ENCODE measurements at places on chromosomes 12 and 14.

DNA sequence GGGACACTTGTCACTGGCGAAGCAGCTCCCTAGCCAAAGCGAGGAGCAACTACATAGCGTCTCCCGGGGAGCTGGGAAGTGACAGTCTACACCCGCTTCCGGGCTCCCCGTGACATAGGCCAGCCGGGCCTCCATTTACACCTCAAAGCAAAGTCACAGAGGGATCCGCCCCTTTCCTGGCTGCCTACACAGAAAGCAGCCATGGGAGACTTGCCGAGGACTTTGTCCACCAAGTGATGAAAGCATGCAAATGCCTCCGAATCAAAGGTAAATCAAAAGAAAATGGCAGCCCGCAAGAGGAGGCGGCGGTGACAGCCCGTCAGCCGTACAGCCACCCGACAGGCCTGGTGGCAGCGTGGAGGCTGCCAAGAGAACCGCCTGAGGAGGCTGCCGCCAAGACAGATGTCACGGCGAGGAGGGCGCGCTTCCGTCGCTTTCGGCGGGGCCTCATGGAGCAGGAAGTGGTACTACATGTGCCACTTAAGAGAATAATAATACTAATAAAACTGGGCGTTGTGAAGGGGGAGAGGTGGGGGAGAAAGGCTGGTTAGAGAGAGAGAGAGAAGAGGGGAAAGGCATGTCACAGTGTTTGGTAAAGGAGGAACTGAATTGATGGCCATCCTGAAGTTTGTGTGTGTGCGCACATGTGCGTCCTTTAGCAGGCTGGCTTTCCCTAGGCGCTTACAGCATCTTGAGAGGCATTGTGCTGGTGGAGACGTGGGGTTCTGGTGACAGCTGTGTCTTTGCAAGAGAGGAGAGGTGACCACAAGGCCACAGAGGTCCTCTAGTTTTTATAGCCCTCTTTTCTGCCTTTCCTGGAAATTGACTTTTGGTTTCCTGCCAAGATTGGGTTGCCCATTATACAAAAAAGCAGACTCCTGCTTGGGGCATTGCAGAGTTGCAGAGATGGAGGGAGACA lies 661.7 kb downstream of the VRK1 start:
- peak; percentile 40 for DNase-seq

DNA sequence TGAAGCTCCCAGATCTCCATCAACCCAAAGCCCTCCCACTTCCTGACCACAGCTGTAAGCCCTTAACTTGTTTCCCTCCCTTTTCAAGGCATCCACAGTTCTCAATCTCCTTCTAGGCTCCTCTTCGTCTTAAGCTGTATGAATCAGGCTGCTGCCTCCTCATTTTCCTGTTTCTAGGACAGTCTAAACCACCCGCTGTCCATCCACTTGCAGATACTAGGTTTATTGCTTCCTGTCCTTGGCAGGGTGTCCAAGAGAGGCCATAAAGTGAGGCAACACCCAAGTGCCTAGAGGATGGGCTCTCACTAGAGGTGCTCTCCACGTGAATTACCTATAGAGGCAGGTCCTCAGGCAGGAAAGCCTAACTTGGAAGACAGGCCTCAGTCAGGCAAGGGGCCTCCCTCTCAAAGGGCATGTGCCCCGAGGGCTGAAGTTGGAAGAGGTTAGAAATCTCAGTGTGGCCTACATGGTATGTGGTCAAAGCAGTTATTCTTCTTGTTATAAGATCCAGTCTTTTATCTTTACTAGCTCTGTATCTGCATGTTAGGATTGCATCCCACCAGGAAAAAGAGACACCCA lies 8.8 kb upstream of the TMEM106C start:
- DNase-seq, result no peak

DNA sequence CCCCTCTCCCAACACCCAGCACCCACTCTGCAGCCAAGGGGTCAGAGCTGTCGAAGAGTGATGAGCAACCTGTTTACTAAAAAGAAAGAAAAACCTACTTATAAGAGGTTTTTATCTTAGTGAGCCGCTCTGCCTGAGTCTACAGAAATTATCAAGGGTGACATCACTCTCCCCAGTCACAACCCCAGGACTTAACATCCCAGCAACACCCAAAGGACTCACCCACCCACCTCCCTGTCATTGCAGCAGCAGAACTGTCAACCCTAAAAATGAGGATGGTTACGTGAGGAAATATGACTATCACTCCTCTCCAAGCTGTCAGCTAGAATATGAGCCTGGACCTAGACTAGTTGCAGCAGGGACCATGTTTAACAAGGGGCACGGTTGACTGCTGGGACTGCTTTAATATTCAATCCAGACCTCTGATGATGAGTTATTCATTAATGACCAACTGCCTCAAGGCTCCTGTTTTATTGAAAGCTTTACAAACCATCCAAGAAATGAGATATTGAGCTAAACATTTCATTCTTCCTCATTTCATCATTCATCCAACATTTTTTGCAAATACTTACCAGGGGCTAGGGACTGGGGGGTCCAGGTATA lies 53.9 kb upstream of the FICD start:
- no peak for DNase-seq

DNA sequence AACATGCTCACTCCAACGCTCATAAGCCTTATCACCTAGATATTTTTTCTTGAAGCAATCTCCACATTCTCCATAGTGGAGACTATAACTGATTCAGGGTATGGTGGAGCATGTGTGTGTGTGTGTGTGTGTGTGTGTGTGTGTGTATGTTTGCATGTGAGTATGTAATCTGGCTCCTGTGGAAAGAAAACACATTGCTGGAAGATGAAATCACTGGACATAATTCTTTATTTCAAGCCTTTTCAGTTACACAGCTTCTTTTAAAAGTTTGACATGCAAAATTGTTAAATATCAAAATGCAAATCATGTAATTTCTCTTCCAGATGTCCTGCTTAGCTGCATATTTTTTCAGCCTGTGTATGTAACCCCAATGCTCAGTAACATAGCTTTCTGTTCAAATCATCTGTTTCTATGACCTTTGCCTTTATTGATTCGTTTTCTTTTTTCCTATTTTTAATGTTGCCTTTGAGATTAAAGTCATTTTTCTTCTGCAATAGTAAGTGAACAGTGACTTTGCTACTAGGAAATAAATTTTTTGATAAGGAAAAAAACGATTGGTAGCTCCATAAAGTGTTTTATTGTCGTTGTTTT lies 80.5 kb upstream of the BTG1 start:
- DNase-seq, result peak; percentile 43

GRCh38 chr12:2552000-2552756 lies 242.6 kb upstream of the FKBP4 start:
- no peak for DNase-seq

Data from femur (tissue), 1 donor.